ELR (cell line): ENCODE measurements at places on chromosomes 1 and 21.
A peak's percentile ranks its signal among the peaks of the same experiment; 100 is the strongest.

GRCh38 chr21:41426676-41427404 is 801 bp downstream of the MX1 start:
- no peak for DNase-seq

DNA sequence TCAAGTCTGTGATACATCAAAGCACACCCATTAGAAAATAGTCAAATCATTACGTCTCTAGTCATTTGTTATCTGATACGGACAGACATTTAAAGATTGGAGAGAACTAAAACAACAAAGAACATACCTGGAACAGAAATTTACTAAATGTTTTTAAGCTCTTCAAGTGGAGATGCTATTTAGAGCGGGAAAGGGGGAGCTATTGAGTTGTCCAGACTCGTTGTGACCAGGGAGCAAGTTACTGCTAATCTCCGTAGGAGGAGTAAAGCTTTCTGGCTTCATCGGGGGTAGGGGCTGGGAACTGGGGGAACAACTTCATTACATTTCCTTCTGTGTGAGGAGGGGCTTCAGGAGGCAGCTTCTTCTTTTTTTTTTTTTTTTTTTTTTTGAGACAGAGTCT is 129.7 kb downstream of the RNF220 start:
- DNase-seq: no peak

GRCh38 chr1:168725831-168726230 is 3.2 kb downstream of the DPT start:
- DNase-seq: no peak

DNA sequence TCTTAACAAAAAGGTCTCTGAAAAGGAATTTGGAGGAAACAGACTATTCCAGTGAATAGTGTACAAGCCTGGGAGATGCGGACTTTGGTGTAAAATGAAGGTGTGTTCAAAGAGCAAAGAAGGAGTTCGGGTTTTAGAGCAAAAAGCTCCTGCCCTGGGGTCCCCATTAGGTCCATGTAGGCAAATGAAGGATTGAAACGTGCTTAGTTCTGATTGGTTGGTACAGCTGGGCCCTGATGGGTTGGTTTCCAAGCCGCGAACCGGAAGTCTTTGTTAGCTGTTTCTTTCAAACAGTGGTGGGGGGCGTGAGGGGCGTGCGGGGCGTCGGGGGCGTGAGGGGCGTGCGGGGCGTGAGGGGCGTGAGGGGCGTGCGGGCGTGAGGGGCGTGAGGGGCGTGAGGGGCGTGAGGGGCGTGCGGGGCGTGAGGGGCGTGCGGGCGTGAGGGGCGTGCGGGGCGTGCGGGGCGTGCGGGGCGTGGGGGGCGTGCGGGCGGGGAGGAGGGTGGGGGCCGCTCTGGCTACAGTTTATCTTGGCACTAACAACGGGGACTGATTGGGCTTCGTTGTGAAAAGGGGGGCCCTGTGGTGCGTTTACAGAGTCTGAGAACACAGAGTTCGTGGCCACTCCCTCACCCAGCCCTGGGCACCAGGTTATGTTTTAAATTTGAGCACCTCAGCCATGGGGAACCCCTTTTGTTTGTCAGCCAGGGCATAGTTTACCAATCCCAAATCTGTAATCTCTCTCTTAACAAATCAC is 29.4 kb downstream of the LRRC3 start:
- DNase-seq: no peak

DNA sequence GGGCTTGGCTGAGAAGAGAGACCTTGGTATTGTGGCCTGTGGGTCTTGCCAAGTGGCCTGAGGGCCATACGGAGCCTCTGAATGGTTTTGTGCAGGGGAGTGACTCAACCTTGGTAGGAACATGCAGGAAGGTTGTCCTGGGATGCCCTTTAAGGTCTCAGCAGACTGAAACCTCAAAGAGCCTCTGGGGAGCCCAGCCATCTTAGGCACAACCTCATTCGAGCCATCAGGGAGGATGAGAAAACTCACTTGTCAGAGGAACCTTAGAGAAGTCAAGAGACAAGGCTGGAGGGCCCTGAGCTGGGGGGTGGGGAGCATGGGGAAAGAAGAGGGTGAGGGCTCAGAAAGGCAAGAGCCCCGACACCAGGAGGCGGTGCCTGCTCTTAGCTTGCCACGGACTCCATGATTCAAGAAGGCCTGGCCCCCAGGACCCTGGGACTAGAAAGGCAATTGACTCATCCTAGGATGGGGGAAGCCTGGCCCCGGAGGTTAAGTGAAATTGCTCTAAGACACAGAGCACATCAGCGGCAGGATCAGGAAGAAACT is 13.0 kb downstream of the IFI6 start:
- DNase-seq: peak; percentile 93

DNA sequence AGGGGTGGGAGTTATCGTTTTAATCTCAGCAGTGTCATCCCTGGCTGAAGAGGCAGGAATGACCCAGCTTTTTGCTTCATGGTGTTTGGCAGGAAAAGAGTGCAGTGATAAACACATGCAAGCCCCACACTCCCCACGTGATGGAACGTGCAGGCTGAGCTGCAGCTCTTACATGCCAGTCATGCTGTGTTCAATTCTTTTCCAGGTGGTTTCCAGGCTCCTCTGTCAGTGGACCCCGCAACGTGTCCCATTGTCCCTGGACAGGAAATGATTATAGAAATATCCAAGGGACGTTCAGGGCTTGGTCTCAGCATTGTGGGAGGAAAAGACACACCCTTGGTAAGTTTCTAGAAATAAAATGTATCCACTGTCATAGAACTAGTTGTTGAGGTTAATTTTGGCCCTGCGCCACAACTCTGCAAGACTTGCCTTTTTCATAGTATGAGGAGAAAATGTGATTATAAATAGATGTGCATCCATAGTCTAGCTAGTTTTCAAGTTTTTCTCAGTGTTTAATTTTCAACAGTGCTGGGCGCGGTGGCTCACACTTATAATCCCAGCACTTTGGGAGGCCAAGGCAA is 110.2 kb upstream of the L1TD1 start:
- no peak for DNase-seq

DNA sequence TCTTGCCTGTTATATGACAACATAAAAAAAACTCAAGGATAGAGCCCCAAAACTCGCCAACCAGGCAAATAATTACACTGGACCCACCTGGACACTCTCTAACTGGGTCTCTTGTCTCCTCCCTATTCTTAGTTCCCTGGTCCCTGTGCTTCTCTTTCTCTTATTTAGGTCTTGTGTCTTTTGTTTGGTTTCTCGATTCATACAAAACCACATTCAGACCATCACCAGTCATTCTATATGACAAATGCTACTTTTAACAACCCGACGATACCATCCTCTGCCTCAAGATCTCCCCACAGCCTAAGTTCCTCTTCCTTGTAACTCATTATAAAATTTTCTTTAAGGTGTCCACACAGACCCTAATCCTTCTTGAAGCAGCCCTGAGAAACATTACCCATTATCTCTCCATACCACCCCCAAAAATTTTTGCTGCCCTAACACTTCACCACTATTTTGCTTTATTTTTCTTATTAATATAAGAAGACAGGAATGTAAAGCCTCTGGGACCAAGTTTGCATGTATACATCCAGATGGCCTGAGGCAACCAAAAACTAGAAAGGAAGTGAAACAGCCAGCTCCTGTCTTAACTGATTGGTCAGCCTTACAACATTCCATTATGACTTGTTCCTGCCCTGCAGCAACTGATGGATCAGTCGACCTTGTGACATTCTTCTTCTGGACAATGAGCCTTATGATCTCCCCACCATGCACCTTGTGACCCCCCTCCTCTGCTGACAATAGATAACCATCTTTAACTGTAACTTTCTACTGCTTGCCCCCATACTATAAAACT is 638.2 kb downstream of the AMY1C start:
- no peak for DNase-seq

GRCh38 chr1:241637604-241638003 is 2.6 kb downstream of the CHML start:
- DNase-seq: peak; percentile 46

DNA sequence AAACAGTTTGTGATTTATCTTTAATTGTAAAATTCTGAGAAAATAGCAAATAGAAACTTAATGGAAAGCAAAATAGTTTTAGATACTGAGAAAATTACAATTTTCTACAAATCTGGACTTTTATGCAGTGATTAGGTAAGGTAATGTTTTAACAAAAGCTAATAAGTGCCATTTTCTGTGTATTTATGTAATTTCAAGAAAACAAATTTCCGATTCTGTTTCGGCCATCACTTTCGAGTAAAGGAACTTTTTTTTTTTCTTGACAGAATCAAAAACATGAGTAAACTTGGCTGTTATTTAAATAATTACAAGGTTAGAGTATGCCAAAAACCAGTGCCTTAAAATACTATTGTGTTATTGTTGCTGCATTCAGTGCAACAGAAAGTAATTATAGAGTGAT is 280.4 kb upstream of the C1orf105 start:
- no peak for DNase-seq

GRCh38 chr1:63592536-63593302 is 492 bp upstream of the PGM1 start:
- DNase-seq: no peak

DNA sequence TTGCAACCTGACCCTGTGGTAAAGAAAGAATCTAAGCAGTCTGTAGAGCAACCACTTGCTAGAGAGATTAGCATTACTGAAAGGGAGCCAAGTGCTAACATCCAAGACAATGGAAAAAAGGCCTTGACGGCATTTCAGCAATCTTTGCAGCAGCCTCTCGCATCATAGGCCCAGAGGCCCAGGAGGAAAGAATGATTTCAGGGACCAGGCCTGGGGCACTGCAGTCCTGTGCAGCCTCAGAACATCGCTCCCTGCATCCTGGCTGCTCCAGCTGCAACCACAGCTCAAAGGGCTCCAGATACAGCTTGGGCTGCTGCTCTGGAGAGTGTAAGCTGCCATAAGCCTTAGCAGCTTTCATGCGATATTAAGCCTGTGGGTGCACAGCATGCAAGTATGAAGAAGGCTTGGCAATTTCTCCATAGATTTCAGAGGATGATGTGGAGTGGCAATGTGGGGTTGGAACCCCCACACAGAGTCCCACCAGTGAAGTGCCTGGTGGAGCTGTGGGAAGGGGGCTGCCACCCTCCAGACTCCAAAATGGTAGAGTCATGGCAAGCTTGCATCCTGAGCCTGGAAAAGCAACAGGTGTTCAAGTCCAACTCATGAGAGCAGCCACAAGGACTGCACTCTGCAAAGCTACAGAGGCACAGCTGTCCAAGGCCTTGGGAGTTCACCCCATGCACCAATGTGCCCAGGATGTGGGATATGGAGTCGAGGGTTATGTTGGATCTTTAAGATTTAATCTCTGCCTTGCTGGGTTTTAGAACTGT is 110.6 kb upstream of the HMGB4 start:
- DNase-seq: no peak

DNA sequence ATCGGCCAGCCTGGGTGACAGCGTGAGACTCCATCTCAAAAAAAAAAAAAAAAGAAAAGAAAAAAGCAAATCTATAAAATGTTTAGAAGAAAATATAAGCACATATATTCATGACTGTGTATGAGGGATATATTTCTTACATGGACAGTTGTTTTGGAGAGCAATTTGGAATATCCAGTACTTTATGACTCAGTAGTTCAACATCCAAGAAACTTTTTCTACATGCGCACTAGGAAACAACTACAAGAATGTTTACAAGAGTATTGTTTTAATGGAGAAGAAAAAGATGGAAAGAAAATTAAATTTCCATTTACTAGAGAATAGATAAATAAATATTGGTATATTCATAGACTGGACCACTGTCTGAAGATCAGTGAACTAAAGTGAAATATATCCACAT is 77.5 kb downstream of the MAST2 start:
- DNase-seq: peak; percentile 54
